ENCODE measurements at places on chromosomes 12 and 14. TPM values are rescaled to one million over a fixed set of nuclear protein-coding genes. Genes with fewer than 3 reads are reported as not detected.
A peak's percentile ranks its signal among the peaks of the same experiment; 100 is the strongest.

DNA sequence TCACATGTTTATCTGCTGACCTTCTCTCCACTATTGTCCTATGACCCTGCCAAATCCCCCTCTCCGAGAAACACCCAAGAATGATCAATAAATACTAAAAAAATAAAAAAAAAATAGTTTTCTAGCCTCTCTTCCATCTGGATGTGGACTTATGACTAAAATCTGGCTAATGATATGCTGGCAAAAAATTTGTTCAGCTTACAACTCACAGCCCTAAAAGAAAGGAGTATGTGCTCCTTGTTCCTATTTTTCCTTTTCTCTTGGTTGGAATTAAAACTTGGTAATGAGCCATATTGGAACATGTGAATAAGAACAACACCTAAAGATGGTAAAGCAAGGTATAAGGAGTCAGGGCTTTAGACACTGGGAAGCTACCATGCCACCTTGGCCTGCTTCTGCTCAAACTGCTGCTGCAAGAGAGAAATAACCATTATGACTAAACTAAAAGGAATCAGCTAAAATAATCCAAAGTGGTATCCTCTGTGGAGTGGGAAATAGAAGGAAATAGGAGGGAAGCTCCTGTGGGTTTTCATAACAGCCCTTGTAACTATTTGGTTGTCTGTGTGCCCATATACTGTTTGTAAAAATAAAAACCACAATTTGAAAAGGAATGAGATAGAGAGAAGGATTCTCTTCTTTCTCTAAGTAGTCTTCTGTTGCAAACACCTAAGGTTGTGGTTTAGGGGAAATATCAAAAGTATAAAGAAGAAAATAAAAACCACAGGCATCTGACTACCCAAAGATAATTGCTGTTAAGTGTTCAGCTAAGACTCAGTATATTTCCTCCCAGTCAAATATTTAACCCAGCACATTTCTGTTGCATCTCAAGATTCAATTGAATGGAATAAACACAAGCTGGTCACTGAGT is 53.8 kb downstream of the SDR9C7 start:
- DNase-seq, result peak; percentile 17

DNA sequence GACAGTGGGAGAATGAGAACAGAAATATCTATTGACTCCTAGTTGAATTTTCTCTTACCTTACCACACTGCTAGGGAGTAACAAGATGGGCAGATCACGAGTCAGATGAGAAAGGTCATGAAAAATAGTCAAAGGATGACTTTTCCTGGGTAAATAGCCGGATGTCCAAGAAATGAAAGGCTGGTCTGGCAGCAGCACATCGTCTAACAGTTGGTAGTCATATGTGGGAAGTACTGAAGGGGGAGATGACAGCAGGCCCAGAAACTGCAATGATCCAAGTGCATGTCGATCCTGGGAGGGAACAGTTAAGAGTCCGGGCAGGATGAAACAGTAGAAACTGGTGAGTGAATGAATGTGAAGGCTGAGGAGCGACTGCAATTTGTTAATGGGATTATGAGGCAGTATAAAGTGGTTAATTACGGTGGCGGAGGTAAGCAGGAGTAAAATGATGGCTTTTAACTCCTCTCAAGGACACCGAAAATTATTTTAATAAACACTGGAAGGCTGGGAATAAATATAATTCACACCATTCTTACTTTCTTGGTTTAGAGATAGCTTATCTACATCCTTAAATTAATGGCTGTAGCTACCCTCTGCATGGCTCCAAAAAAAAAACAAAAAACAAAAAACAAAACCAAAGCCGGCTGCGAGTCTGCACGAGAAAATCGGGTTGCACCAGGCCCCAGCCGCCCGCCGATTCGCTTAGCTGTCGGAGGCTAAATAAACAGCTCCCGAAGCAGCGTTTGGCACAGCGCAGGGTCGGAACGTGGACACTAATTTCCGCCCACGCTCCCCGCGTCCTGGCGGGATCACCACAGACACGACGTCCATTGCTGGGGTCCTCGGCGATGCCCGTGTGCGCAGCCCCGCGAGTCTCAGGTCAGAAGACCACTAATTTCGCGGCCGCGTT is 1.0 kb upstream of the ERC1 start:
- DNase-seq, result peak; percentile 74

LMNTD1 gene
- total RNA-seq, result not detected

- DNase-seq, result no peak
Observed at GRCh38 chr12:30630076-30630978, 65.3 kb downstream of the IPO8 start.

BTBD7 gene
- 39.6 TPM for total RNA-seq

All from fibroblast of the aortic adventitia (primary cell).